ENCODE measurements at places on chromosomes 12 and 14.

- DNase-seq: no peak
Measured at GRCh38 chr14:69633238-69633637, 21.8 kb downstream of the SUSD6 start.

- no peak for DNase-seq
Measured at GRCh38 chr12:28780960-28781359, 368.1 kb upstream of the FAR2 start.

DNA sequence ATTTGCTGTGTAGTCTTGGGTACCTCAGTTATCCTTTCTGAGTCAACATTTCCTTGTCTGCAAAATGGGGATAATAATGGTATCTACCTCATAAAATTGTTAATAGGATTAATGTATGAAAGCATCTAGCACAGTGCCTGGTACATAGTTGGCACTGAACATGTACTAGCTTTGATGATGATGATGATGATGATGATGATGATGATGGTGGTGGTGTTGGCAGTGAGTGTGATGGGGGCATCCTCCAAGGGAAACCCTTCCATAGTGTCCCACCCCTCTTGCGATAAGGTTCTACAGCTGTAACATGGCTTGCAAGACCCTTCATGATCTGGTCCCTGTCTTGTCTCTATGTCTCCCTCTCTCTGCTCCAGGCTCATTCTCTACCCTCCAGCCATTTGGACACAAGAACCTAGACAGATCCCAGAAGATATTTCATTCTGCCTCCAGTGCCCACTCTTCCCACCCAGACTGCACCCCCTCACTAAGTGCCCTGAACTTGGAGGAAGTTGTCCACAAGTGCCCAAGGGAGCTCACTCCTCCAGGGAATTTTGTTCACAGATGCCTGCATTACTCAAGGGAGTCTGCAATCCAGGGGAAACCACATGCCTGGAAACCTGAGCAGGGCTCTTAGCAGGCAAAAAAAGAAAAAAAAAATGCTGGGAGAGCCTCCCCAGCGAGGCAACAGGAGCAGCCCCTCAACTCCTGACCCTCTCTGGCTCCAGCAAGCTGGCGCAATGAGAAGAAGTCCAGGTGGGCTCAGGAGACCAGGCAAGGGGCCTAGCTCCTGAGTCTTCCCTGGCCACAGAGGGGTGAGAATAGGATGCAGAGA, 10.1 kb upstream of the BDKRB1 start:
- no peak for DNase-seq

DNA sequence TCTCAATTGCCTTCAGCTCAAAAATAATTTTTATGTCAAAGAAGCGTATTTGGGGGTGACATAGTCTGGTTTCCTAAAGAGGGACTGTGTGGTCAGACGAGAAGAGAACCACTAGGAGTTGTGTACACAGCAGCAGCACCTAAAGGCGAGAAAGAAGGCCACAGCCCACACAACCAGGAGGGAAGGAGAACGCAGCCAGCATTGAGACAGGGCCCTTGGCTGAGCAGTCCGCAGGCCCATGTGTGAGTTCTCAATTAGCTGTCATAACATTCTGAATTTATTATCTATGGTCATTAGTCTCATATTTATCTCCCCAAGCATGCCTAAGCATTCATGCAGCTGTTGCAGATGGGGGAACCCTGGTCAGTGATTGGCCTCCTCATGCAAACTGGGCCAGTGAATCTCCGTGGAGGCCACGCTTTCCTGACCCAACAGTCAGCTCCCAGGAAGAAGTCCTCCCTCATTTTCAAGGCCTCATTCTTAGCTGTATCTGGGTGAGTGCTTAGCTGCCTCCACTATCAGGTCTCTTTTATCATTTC, 81.2 kb upstream of the ATF7IP start:
- DNase-seq: no peak

DNA sequence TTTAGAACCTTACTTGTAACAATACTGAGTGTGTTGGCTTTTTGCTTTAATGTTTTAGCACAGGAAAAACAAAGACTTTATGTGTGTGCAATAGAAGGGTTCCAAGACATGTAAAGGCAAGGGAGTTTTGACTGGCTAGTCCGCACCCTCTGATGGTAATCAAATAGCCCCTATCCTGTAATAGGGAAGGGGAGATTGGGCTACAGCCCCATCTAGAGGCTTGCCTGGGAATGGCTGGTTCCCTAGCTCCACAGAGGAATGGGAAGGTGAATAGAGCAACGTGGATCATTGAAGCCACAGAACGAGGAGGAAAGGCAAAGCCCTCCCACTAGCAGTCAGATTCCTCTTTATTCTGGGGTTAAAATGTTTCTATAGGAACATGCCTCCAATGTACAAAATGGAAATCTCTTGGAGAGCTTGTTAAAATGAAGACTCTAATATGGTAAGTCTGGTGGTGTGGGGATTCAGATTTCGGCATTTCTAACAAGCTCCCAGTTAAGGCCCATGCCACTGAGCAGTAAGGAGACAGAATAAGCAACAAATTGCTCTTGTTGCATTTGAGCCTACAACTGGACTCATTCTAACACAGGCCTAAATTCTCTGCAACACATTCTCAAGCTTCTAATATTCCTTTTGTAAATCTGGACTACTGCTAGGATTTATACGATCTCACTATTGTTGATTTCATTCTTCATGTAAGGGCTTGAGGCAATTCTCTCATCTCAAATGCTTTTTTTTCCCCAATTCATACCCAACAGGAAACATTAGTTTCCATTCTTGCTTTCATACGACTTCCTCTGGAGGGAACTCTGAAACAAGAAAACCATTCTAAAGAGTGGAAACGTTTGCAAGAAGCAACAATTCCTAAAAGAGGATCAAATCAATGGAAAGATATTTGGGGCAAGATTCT, 57.1 kb downstream of the NIN start:
- no peak for DNase-seq

GRCh38 chr14:89386212-89386886, 30.7 kb downstream of the FOXN3 start:
- no peak for DNase-seq

- DNase-seq: no peak
Measured at GRCh38 chr14:53596853-53597525, 359.6 kb downstream of the BMP4 start.

DNA sequence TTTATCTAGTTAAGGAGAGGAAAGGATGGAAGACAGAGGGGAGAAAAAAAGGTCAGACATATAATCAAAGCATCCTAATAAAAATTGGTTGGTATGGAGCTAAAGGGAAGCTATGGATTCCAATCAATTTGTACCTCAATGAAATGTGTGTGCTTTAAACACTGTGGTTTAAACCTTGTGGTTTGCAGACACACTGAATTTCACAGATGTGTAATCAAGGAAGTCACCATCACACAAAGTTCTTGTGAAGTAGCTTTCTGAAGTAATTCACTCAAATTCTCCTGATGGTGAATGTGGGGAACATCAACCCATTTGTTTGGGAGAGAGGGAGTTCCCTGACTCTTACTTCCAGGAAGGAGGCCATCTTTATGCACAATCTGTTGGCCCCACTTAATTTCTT, 243.3 kb upstream of the KRR1 start:
- no peak for DNase-seq

DNA sequence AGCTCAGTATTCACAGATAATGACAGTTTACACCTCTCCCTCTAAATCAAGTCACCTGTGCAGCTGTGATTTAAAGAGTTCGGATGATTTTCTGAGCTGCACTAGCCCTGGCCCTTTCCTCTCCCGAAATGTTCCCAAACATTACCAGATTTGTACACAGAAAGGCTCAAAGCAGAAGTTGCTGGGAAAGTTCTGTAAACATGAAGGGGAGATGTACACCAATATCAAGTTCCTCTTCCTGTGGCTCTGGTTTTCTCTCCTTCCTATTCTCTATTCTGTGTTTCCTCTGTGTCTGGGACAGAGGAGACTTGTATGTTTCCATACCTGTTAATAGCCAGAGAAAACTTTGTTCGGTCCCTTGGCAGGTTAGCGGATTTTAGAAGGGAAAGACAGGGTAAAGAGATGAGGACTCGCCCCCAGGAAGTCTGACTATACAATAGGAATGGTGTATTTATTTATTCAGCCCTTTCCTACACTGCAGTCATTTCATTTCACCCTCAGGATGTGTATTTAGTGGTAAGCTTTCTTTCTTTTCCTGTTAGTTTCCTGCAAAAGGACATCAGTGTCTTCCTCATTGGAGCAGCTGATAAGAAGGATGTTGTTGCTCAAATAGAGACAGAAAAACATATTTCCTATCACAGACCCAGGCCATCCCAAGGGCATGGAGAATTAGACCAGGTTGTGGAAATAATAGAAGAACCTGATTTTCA, 7.6 kb upstream of the NUMB start:
- no peak for DNase-seq

- no peak for DNase-seq
Measured at GRCh38 chr14:29216268-29217232, 450.0 kb downstream of the FOXG1 start.

GRCh38 chr12:28130625-28131598, 59.3 kb upstream of the CCDC91 start:
- DNase-seq: no peak

GRCh38 chr14:95207475-95208233, 50.3 kb upstream of the DICER1 start:
- no peak for DNase-seq

GRCh38 chr14:77988970-77989369, 181.2 kb upstream of the NRXN3 start:
- DNase-seq: no peak

- no peak for DNase-seq
Measured at GRCh38 chr14:75315144-75315543, 36.5 kb downstream of the FOS start.

DNA sequence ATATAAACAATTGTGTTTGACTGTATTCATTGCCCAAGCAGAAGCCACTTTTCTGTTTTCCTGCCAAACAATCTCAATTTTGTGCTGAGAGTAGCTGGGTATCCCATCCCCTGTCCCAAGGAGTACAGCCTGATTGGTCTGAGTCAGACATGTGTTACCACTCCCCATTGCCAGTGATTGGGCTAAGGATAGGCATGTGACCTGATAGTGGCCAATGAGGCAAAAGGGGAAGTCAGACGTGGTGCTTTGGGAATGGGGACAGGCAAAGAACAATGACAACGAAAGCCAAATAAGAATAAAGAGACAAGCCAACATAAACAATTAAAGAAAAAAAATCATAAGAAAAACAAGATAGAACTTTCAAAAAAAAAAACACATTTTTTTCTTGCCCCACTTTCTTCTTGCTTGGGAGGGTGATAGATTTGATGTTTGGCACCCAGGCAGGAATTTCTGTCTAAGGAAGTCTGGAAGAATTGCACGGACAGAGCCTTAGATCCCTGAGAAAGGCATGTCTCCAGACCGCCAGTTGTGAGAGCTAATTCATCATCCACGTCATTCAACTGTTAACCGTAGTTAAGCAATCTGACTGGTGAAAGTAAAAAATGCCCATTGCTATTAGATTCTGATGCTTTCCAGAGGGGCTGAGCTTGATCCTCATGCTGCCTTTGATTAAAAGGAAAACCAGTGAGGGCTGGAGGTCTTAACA, 626.6 kb upstream of the TMEM132C start:
- DNase-seq: no peak

- DNase-seq: no peak
Measured at GRCh38 chr12:123488539-123489230, 30.7 kb downstream of the SNRNP35 start.

DNA sequence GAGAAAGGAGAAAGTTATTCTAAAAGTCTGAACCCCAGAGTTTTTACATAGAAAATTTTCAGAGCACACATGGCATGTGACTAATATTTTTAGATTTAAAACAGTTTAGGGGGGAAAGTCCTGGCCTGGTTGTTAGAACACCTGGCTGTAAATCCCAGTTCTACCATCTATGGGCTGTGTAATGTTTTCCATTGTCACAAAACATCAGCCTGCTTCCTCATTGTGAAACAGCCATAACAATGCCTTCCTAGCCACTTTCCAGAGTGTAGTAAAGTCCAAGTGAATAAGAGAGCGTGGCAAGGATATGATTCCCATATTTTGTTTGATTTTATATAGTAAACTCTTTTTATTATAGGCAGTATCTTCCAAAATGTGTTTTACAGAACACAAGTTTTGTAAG, 310.0 kb upstream of the DCN start:
- DNase-seq: no peak

GRCh38 chr12:102374190-102374589, 106.2 kb downstream of the IGF1 start:
- DNase-seq: no peak

DNA sequence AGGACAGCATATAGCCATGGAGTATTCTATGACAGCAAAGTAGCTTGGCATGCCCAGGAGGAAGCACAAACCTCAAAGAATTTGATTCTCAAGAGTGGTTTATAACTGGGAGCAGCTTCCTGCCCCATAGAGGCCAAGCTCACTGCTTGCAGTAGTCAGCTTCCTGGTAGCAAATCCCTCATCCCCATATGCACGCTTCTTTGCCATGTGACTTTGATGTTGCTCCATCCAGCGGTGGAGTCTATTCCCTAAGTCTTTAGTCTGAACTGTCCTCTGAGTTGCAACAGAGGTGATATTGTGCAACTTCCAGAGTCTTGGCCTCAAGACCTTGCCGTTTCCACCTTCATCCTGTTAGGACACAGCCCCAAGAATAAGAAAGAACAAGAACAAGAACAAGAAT, 996.8 kb upstream of the TMEM132C start:
- DNase-seq: no peak

GRCh38 chr12:40971911-40972310, 216.2 kb upstream of the PDZRN4 start:
- no peak for DNase-seq

DNA sequence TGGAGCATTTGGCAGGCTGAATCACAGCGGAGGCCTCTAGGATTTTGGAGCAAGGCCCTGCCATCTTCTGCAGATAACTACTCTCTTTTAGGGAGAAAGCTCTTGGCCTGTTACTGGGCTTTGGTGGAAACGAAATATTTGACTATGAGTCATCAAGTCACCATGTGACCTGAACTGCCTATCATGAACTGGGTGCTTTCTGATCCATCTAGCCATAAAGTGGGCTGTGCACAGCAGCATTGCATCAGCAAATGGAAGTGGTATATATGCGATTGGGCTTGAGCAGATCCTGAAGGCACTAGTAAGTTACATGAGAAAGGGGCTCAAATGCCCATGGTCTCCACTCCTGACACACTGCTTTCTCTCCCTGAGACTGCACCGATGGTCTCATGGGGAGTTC, 21.1 kb downstream of the GYS2 start:
- no peak for DNase-seq

- no peak for DNase-seq
Measured at GRCh38 chr14:60101786-60102185, 10.1 kb downstream of the PCNX4 start.

DNA sequence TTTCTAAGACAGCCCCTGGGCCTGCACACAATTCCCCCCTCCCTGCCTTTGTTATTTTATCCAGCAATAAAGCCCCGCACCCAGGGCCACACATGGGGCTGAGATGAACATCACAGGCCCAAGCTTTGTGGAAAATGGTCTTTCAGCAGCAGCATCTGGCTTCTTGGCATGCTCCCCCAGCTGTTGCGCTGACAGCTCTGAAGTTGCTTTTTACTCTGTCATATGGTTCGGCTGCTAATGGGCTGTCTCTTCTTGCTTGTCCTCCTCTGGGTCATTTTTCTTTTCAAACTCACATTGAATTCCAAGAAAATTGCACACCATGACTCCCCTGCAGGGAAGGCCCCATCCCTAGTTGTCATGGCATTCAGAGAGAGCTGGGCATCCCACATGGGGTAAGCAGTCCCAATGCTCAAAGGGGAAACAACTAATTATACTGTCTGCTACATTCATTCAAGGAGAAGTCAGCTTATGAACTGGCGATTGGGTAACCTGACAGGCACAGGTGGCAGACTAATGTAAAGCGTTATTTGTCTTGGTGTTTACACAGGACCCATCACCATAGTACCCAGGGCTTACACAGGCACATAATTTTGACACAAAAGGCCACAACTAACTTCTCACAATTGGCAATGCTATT, 74.0 kb upstream of the CDKN3 start:
- DNase-seq: no peak

- DNase-seq: no peak
Measured at GRCh38 chr14:58301416-58301815, 3.1 kb downstream of the ARID4A start.
